Dorsolateral prefrontal cortex (tissue), 122 donors: ENCODE measurements at places on chromosomes 13 and 19.

DNA sequence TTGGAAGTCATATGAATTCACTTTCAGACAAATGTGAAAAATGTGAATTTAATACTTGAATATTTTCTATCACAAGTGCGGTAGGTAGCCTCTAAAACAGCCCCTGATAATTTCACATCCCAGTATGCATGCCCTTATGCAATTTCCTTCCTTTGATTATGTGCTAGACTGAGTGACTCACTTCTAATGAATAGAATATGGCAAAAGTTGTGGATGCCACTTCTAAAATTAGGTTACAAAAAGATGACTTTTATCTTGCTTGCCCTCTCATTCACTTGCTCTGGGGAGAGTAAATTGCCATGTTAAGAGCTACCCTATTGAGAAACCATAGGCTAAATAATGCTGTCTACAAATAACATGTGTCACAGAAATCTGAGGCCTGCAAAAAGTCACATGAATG lies 402.5 kb upstream of the PCDH9 start:
- DNase-seq: no peak

- no peak for DNase-seq
These were observed 8.7 kb downstream of the HIPK4 start for GRCh38 chr19:40381321-40381720.

DNA sequence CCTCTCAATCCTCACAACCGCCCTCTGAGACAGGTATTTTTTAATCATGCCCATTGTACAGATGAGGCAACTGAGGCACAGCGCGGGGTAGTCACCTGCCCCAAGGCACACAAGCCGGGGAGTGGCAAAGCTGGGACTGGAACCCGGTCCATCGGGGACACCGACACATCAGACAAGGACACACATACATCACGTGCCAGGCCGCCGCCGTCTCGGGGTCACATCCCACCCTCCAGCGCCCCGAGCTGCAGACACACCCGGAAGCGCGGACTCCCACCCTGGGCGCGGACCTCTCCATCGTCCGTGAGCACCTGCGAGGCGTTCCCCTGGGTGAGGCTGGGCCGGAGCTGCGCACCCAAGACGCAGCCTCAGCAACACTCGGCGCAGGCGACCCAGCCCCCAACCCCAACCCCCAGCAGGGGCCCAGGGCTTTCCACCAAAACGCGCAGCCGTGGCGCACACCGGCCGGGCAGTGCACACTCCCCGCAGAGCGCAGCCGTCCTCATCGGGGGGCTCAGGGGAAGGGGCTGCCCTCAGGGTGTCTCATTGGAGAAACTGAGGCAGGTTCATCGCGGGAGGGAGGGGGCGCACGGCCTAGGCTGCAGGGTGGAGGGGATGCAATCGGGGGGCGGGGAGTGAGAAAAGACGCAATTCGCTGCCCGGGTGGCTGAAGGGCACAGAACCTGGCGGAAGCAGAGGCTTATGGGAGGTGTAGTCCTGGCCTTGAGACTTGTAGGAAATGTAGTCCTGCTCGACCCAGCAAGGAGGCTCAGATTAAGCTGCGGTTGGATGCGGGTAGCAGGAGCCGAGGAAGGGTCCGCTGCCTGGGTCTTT lies 1.9 kb upstream of the LMTK3 start:
- DNase-seq: peak; percentile 92

DNA sequence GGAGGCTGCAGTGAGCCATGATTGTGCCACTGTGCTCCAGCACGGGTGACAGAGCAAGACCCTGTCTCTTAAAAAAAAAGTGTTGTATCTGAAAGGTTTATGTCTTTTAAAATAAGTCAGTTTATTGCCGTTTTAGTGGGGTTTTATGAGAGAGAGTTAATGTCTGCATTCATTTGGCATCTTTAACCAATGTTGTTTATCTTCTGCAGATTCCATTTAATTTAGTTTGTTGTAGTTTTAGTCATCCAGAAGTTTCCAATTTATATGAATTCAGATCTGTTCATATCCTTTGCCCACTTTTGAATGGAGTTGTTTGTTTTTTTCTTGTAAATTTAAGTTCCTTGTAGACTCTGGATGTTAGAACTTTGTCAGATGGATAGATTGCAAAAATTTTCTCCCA lies 36.7 kb upstream of the LPAR6 start:
- DNase-seq: no peak

GRCh38 chr13:107767119-107767518 lies 448.2 kb downstream of the LIG4 start:
- no peak for DNase-seq

DNA sequence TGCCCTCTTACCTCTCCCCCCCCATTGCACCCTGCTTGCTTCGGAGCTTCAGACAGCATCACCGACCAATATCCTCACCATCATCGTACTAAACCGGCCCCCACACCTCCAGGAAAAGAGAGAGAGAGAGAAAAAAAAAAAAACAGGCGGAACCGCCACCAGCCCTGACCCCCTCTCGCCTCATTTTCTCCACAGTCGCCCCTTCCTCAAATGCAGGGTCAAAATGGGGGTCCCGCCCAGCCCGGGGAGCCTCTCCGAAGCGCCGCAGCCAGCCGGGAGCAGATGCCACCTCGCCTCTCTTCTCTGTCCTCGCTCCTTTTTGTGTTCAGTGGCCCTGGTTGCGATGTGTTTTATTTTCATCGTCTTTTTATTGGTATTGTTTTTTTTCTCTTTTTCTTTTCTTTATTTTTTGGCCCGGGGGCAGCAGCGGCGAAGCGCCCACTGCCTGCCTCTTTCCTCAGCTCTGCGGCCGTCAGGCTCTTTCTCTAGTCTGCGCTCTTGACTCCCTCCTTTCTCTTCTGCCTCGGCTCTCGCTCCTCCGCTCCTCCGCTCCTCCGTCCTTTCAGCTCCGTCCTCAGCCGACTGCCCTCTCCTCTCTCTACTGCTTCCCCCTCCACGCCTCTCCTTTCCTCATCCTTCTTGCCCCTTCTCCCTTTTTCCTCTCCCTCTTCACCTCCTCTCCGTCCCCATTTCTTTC lies 41.4 kb downstream of the DEDD2 start:
- peak; percentile 49 for DNase-seq

GRCh38 chr19:57812226-57812625 lies 2.5 kb downstream of the ZNF552 start:
- DNase-seq: no peak
